Sciatic nerve (tissue), 2 donors: ENCODE measurements at places on chromosomes 3 and 15. TPM values are rescaled to one million over a fixed set of nuclear protein-coding genes. Genes with fewer than 3 reads are reported as not detected.

Gene A4GNT
- total RNA-seq: not detected

- no peak for DNase-seq
Observed at GRCh38 chr3:53649816-53650215, 155.4 kb downstream of the CACNA1D start.

Gene CYP1A2
- not detected for total RNA-seq

DNA sequence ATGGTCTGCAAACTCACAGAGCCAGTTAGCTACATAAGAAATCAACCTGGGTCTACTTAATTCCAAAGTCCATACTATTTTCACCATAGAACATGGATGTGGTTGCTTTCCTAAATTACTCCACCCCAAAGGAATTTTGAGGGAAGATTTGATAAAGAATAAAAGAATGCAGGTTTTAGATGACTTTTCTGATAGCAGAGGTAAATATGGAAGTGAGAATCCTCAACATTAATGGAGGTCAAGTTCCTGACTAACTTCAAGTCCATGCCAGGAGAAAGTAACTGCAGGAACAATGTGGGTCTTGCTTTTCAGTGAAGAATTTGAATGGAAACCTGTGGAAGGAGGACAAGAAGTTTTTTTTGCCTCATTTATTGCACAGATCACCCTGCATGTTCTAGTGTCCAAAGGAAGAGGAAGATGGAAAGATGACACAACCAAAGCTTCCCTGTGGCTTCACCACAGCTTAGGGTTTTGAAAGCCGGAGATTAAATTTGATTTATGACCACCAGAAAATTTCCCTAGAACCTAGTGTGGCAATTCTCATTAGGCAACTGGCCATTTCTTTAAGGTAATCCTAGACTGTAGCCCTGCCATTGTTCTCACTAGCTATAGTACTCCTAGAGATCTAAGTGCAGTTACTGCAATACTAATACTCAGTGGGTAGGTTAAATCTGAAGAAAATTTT, 429.7 kb downstream of the RAP2B start:
- DNase-seq: no peak

GRCh38 chr15:55407498-55408011, 604 bp downstream of the CCPG1 start:
- DNase-seq: no peak

GRCh38 chr15:66982816-66983215, 82.6 kb upstream of the SMAD3 start:
- DNase-seq: no peak

DNA sequence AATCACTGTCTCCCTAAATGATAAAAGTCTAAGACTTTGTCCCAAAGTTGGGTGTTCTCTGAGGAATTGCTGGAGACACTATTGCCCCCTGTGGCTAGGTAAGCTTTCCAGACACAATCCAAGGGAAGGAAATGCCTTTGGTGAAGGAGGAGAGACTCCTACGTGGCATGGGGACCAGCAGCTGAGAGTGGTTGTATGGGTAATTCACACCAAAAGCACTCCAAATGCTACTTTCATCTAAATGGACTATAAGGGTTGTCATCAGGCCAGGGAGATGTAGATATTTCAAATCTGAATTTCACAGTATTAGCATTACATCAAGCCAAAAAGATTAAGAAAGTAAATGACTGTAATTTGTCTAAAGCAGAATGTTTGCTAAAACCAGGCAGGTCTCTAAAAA, 400.8 kb upstream of the THBS1 start:
- no peak for DNase-seq

DNA sequence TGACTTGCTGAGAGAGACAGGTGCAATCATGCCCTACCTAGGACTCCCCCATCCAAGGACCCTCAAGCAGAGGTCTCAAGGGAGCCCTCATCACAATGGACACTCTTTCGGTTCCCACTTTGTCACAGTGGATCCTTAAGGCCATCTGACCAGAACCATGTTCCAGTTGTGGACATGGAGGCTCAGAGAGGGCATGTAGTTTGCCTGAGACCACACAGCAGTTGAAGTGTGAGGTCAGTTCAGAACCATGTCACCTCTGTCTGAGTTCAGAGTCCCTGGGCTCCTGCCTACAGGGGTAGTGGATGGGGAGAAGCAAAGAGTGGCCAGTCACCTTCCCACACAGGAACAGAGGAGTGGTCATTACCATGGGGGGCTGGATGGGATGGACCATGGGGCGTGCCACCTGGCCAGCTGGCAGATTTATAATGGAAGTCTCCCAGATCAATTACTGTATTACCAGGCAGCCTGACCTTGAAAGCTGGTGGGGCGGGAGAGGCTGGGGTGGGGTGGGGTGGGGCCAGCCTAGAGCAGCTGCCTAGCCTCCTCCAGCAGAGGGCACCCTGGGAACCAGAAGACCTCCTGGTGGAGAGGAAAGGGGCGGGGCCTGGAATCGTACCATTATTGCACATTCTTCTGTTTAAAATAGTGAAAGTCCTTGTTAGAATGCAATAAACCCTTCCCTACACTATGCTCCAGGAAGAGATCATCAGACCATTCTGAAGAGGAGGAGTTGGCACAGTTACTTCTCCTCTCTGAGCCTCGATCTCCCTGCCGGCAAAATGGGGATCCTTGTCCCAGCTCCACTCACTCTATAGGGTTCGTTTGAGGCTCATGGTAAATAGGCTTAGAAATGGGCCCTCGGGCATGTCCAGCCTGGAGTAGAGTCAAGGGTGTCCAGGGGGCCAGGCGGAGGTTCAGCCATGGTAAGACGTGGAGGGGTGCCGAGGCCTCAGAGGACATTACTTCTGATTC, 26.9 kb upstream of the LINGO1 start:
- peak; percentile 70 for DNase-seq
